ENCODE measurements at places on chromosomes 6 and 20. TPM values are rescaled to one million over a fixed set of nuclear protein-coding genes. Genes with fewer than 3 reads are reported as not detected.
A peak's percentile ranks its signal among the peaks of the same experiment; 100 is the strongest.

DNA sequence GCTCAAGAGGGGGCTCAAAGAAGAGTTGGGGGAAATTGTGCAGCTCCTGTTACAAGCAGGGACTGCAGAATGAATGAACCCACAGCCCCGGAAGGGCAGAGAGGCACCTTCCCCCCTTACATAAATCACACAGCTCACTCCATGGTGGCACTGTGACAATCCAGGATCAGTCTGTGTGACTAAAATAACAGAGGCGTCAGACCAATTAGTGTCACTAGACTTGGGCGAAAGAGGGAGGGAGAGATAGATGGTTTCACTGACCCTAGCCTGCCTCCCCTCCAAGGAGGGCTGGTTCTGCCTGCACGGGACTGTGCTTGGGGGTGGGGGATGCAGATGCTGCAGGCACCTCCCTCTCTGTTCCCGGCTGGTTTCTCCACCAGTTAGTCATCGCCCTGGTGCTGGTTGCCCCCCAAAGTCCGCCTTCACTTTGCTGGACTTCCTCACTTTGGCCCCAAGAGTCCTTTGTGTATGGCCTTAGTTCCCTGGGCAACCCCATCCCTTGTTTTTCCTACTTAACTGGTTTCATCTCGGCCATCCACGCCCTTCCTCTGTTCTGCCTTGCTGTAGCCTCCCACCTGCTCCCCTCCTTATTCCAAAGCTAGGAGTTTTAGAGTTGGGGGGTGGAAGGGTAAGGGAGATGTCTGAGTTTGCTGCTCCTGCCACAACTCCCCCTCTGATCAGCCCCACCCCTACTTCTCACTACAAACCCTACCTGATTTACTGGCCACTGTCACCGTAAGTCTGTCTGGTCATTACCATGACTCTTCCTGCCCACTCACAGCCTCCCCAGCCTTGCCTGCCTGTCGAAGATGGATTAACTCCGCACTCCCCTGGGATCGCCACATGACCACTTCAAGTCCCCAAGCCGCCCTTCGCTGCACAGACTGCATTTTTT, 17.7 kb downstream of the CCDC167 start:
- no peaks in the 10 kb centered on the region for H3K36me3 ChIP-seq
- H3K27me3 ChIP-seq: no peaks in the 10 kb centered on the region
- peak overlapping the region; percentile 45 for H3K4me3 ChIP-seq
- H3K27ac ChIP-seq: peak overlapping the region; percentile 89
- peaks cover 26% of the 10 kb centered on the region for H3K4me1 ChIP-seq

GRCh38 chr20:50569864-50570836, 60.0 kb downstream of the PTPN1 start:
- H3K27me3 ChIP-seq: no peaks in the 10 kb centered on the region
- no peak overlapping the region for H3K4me3 ChIP-seq
- no peak for DNase-seq
- peaks cover 13% of the 10 kb centered on the region for H3K4me1 ChIP-seq

DNA sequence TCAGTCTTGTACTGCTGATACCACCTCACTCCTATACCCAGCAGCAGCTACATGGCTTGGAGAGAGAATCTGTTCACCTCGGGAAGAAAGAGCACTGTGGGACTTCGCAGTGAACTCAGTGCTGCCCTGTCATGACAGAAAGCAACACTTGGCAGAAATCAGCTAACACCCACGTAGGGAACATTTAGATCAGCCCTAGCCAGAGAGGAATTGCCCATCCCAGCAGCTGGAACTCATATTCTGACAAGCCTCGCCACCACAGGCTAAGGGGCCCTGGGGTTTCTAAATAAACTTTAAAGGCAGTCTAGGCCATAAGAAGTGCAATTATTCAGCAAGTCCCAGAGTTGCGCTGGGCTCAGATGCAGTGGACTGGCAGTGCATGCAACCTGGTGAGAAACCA, 1266.8 kb downstream of the GRIK2 start:
- no peak for DNase-seq
- H3K4me3 ChIP-seq: no peak overlapping the region
- no peaks in the 10 kb centered on the region for H3K36me3 ChIP-seq
- no peaks in the 10 kb centered on the region for H3K27me3 ChIP-seq
- no peak overlapping the region for H3K27ac ChIP-seq

DNA sequence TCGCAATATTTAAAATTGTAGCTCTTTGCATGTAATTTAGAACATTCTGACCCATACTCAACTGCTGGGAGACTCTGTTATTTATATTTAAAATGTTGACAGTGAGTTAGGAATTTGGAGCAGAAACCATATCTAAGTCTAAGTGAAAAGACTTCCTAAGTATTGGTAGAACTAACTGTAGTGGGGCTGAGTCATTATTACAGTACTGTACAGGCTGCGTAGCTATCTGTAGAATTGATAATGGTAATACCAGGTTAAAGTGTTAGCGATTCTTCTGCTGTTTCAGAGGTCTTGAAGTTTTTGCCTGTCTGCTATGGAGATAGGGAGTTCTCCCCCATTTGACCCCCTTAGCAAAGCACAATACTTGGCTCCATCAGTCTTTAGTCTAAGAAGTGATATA, 3.6 kb downstream of the TOP1 start:
- peaks cover 17% of the 10 kb centered on the region for H3K36me3 ChIP-seq
- no peaks in the 10 kb centered on the region for H3K27me3 ChIP-seq
- no peak for DNase-seq
- no peak overlapping the region for H3K27ac ChIP-seq
- peak overlapping the region; percentile 96 for H3K4me3 ChIP-seq

The POU3F2 gene
- total RNA-seq: 114 TPM

The SDCBP2 gene
- total RNA-seq: 1.6 TPM

The SNPH gene
- total RNA-seq: 3.3 TPM

Data from neural crest cell (in vitro differentiated cells).